Vagina (tissue), 2 donors: ENCODE measurements at places on chromosomes 3 and 15. TPM values are rescaled to one million over a fixed set of nuclear protein-coding genes. Genes with fewer than 3 reads are reported as not detected.

The CFAP100 gene
- total RNA-seq = not detected

The COL6A5 gene
- not detected for total RNA-seq

The IQCF5 gene
- total RNA-seq = not detected

The SLC28A2 gene
- total RNA-seq = not detected

The SCG3 gene
- total RNA-seq = 1.5 TPM

The C3orf20 gene
- total RNA-seq = 0.49 TPM

The MAGI1 gene
- 47.1 TPM for total RNA-seq

The HACD2 gene
- total RNA-seq = 26.3 TPM

The ZBED2 gene
- total RNA-seq = 4.9 TPM

The IGSF10 gene
- 0.49 TPM for total RNA-seq

The STRA6 gene
- total RNA-seq = 0.98 TPM

The TIMP4 gene
- 35.1 TPM for total RNA-seq
